ENCODE measurements at places on chromosomes 4 and X. TPM values are rescaled to one million over a fixed set of nuclear protein-coding genes. Genes with fewer than 3 reads are reported as not detected.

TRIML2 gene
- not detected for total RNA-seq

GDPD2 gene
- 18.2 TPM for total RNA-seq

PHKA1 gene
- 9.0 TPM for total RNA-seq

HPGD gene
- total RNA-seq, result 48.4 TPM

TRAM1L1 gene
- not detected for total RNA-seq

GPR119 gene
- not detected for total RNA-seq

SLC10A6 gene
- total RNA-seq, result not detected

VSIG4 gene
- 18.7 TPM for total RNA-seq

RAB41 gene
- total RNA-seq, result not detected

MAPK10 gene
- total RNA-seq, result 103 TPM

CORIN gene
- total RNA-seq, result 1.1 TPM

IQCM gene
- total RNA-seq, result not detected

SPANXC gene
- total RNA-seq, result not detected

Data from stomach (tissue), 19 donors.